ENCODE measurements at places on chromosomes 11 and 22.

GRCh38 chr22:26463688-26464087 lies 19.9 kb downstream of the HPS4 start:
- no peak for DNase-seq

GRCh38 chr22:42931421-42932196 lies 74.5 kb upstream of the ARFGAP3 start:
- peak; percentile 86 for DNase-seq

- DNase-seq = no peak
These were observed 380.3 kb downstream of the AASDHPPT start for GRCh38 chr11:106457727-106458126.

DNA sequence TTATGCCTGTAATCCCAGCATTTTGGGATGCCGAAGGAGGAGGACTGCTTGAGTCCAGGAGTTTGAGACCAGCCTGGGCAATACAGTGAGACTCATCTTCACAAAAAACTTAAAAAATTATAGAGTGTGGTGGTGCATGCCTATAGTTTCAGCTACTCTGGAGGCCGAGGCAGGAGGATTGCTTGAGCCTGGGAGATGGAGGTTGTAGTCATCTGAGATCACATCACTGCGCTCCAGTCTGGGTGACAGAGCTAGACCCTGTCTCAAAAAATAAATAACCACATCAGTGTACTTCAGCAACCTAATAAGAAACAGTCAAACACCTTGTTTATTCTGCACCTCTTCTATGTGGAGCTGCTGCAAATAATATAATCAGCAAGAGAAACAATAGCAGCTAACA lies 1.4 kb downstream of the NARS2 start:
- DNase-seq = no peak

GRCh38 chr11:10541561-10541930 lies 559 bp upstream of the RNF141 start:
- DNase-seq = no peak

DNA sequence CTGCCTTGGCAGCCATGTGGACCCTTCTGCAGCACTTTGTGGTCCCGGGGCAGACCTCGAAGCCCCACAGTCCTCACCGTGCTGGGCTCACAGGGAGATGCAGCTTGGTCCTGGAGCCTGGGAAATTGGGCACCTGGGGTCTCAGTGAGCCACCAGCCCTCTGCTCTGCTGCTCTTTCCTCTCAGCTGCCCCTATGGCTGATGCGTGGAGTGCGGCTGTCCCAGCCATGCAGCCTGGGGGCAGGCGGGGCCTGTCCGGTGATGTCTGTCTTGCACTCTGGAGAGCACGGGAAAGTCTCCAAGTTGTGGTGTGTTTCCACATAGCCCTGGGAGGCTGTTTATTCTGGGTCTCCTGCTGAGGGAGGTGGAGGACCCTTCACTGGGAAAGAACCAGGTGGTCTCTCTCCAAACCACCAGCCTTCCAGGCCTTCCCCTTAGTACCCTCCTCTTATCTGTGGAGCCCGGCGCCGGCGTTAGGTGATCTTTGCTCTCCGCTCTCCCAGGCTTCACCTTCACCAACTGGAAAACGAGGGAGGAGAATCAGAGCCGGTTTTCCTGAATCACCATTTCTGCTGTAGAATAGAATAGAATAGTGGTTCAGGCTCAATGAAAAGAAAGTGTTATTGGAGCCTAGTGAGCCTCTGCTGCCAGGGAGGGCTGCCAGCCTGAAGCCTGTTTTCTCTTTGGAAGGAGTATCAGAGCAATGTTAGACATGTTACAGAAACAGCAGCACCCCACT lies 41.2 kb upstream of the GRAMD4 start:
- DNase-seq = peak; percentile 72

GRCh38 chr22:17013396-17014100 lies 5.5 kb upstream of the GAB4 start:
- no peak for DNase-seq

DNA sequence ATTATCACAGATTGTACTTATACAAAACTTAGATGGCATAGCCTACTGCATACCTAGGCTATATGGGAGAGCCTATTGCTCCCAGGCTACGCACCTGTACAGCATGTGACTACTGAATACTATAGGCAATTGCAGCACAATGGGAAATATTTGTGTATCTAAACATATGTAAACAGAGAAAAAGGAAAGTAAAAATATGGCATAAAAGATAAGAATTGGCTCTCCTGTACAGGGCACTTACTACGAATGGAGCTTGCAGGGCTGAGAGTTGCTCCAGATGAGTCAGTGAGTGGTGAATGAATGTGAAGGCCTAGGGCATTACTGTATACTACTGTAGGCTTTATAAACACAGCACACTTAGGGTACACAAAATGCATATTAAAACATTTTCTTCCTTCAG lies 13.2 kb downstream of the APOL6 start:
- DNase-seq = no peak

GRCh38 chr22:32079130-32080089 lies 36.3 kb downstream of the SLC5A1 start:
- DNase-seq = no peak

- no peak for DNase-seq
These were observed 86.2 kb downstream of the BTBD10 start for GRCh38 chr11:13376838-13377237.

GRCh38 chr11:70024773-70025045 lies 53.4 kb upstream of the ANO1 start:
- DNase-seq = peak; percentile 43

- peak; percentile 95 for DNase-seq
These were observed 17.0 kb downstream of the P2RY6 start for GRCh38 chr11:73288873-73289707.

- no peak for DNase-seq
These were observed 52.7 kb upstream of the GRAMD1B start for GRCh38 chr11:123377355-123377754.

- no peak for DNase-seq
These were observed 47.1 kb downstream of the ZNRF3 start for GRCh38 chr22:28930357-28931007.

- no peak for DNase-seq
These were observed 177.3 kb downstream of the DBX1 start for GRCh38 chr11:19982774-19983495.

- DNase-seq = peak; percentile 87
These were observed 1.4 kb upstream of the MUC2 start for GRCh38 chr11:1073261-1073724.

DNA sequence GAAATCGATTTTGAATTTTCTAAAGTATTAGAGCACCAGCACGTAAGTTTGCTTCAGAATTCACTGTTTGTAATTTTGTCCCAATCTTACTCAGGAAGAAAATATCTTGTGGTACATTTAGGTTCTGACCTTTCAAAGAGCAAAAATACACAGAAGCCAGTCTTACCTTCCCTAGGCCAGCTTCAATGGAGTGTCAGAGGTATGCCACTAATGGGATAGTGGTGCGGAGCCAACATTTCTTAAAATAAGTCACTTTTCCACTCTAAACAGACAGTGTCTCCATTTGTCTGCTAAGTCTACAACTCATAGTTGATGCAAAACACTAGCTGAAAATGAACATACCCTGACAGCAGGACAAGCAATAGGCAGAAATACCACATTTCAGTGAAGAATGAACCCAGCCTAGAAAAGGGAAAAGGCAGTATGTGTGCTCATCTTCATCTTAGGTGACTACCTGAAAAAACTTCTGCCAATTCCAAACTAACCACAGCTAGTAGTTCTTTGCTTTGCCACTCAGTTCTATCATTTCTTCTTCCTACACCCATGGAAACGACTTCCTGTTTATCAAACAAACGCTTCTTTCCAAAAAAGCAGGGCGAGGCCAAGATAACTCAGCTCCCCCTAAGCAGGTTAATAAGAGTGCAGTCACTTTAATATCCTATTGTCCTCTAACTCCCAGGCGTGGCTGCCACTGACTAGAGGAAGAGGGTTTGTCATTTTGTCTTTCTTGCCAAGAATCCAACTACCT lies 94.0 kb upstream of the APOA1 start:
- no peak for DNase-seq

DNA sequence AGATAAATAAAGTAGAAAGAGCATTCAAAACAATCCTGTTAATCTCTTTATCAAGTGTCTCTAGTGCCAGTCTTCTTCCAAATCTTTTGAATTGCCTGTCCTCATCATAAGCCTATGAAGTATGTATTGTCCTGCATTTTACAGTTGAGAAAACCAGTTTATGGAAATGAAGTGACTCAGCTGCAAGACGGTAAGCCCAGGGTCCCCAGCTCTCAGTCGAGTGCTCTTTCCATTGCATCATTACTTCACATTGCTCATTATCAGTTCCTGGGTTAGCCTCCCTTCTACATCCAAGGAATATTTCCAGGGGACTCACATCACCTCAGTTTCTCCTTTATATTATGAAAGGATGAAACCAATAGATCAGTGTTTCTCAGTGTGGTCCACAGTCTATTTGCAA lies 9.1 kb upstream of the P4HA3 start:
- DNase-seq = no peak

DNA sequence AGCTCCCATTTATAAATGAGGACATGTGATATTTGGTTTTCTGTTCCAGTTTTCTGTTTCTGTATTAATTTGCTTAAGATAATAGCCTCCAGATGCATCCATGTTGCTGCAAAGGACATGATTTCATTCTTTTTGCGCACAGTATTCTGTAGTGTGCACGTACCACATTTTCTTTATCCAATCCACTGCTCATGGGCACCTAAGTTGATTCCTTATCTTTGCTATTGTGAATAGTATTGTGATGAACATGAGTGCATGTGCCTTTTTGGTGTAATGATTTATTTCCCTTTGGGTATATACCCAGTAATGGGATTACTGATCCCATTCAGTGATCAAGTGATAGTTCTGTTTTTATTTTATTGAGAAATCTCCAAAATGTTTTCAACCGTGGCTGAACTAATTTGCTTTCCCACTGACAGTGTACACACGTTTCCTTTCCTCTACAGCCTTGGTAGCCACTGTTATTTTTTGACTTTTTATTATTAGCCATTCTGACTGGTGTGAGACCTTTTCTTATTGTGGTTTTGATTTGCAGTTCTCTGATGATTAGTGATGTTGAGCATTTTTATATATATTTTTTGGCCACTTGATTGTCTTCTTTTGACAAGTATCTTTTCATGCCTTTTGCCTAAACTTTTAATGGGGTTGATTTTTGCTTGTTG lies 226.0 kb upstream of the ANO3 start:
- DNase-seq = no peak

DNA sequence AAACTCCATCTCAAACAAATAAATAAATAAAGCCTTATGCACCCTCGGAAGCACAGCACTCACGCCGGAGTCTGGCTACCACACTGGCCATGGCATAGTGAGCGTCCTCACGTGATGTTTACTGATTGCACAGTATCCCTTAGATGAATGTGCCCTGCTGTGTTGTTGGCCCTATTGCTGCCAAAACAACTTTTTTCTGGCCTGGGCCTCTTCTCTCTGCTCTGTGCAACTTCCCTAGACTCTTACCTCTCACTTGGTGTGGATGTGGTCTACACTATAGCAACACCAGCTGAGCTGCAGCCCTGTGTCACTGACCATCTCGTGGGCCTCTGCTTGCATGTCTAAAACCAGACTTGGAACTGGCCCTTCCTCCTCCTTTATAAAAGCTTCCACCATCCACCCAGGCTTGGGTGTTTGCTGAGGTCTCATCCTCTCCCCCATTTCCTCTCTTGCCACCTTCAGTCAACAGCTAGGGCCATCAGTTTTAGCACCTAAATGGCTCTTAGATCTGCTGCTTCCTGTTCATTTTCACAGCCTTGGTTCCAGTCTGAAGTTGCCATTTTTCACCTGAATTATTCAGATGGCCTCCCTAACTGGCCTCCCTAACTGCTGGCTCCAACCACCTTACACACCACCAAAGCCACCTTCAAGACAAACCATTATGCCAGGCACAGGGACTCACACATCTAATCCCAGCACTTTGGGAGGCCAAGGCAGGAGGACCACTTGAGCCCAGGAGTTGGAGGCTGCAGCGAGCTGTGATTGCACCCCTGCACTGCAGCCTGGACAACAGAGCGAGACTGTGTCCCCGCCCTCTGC lies 9.2 kb downstream of the ZNF74 start:
- no peak for DNase-seq

GRCh38 chr11:109867784-109868183 lies 225.4 kb upstream of the ZC3H12C start:
- no peak for DNase-seq

DNA sequence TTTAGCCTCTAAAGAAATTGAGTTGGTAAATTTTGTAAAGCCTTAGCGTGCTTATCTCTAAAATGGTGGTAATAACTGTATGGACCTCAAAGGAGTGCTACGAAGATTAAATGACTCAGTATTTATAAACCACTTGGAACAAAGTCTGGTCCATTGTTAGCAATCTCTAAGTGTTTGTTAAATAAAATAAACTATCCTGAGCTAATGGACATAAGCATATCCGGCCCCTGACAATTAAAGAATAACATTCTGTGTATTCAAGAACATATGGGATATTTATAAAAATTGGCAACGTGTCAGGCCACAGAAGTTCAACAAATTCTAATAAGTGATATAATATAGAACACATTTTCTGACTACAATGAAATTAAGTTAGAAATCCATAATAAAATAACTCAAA lies 71.0 kb downstream of the MYEOV start:
- DNase-seq = no peak

DNA sequence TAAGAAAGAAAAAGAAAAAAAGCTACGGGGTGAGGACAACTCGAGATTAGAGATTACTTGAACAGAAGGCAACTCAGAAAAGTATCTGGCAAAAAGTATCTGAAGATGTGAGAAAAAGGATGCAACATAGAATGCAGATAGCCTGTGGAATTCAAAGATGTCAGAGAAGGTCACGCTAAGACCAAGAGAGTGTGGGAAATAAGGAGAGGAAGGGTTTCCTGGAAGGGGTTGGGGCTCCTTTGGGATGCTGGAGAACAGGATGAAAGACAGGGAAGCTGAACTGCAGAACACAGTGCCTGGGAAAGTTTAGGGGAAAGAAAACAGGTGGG lies 1.2 kb downstream of the GUCY1A2 start:
- no peak for DNase-seq

DNA sequence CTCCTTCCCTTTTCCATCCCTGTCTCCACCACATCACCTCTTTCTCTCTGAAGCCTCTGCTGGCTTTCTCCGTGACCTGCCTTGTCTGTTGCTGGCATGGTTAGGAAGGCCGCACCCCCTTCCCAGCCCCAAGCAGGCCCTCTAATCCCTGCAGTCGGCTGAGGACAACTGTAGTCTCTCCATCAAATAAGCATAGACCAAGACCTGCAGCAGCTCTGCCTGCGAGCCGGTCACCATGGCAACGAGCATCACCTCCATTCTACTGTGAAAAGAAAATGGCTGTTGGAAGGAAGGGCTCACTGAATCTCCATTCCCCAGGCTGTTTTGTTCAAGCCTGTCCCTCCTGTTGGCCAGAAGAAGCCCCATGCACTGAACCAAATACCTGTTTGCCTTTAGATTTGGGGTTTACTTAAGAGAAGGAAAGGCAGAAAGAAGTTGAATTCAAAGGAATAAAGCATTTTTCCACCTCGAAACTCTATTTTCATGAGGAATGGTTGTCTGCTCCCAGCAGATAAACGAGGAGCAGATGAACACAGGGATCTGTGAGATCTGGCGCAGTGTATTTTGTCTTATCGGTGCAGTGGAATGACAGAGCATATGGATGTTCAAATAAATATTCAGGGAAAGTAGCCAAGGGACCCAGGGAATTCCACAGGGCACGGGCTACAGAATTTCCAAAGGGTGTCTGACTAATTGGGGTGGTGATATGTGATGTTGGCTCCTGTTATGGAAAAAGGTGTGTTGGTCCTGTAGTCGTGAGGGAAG lies 113.1 kb upstream of the TTC12 start:
- DNase-seq = no peak

GRCh38 chr11:129418039-129418438 lies 42.4 kb downstream of the BARX2 start:
- DNase-seq = no peak

All from spleen (tissue), 13 donors.